Islet precursor cell (in vitro differentiated cells): ENCODE measurements at places on chromosomes 13 and 19.

- peak; percentile 96 for DNase-seq
Observed at GRCh38 chr19:49339301-49340068, 4.3 kb downstream of the CD37 start.

GRCh38 chr19:13104848-13105711 lies 2.4 kb upstream of the LYL1 start:
- no peak for DNase-seq

GRCh38 chr19:48419158-48419920 lies 25.9 kb downstream of the GRIN2D start:
- peak; percentile 75 for DNase-seq

DNA sequence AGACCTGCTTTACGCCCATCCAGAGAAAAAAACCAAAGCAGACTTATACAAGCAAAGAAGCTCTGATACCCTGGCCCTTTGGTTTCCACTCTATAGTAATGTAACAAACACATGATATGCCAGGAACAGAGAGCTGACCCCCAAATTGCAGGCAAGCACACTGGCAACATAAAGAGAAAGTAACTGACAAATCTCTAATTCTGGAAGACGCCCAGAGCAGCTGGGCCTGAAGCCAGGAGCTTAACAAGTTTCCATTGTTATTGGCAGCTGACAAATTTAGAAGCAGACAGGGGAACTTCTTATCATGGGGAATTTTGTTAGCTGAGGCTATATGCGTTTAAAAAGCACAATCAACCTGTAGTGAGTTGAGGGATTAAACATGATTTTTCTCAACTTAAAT lies 158.0 kb downstream of the DLEU7 start:
- no peak for DNase-seq

- DNase-seq = no peak
Observed at GRCh38 chr19:22617614-22618320, 16.4 kb upstream of the ZNF492 start.

DNA sequence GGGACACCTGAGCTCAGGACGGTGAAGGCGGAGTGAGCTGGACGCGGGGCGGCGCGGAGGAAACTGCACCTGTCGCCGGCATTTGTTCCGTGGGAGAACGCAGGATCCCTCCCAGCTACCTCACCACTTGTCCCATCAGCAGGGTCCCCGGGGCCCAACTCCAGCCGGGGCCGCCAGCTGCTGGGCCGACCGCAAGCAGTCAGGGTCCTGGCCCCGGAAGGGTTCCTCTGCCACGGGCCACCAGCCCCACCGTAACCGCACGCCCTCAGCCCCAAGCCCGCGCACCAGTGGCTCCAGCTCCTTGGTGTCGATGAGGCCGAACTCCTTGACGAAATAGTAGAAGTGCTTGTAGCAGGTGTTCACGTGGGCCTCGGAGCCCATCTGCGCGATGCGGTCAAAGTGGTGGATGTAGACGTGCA lies 19.6 kb downstream of the MOB3A start:
- no peak for DNase-seq

DNA sequence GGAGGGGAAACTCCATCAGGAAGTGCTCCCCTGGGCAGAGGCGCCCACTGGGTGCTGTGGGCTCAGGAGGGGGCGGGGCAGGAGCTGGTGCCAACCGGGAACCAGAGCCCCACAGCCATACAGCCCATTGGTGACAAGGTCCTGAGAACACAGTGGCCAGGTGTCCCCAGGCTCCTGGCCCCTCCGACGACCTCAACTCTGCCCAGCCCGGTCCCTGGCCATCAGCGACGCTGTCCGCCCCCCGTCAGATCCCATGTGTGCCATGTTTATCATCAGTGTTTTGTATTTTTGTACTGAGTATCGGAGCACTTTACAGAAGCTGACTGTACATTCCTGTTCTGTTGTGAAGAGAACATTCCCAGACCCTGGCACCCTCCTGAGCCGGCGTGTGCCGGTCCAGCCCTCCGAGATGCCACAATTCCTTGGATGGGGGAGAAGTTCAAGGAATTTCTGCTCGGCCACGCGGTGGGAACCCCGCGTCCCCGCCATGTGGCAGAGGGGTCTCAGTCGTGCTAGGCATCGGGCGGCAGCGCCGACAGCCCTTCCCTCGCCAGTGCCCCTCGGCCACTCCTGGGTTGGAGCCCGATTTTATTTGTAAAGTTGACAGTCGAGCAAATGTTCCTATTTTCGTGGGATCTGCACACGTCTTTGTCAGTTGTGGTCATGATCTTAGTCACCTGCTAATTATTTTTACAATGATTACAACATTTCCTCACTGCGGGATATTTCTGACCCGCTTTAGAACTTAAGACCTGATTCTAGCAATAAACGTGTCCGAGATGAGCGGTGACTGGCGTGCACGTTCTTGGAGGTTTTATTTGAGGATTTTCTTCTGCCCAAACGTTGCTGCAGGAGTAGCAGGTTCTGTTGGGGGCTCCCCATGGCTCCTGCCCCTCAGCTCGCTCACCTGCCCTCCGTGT lies 16.9 kb downstream of the PEX11G start:
- no peak for DNase-seq

DNA sequence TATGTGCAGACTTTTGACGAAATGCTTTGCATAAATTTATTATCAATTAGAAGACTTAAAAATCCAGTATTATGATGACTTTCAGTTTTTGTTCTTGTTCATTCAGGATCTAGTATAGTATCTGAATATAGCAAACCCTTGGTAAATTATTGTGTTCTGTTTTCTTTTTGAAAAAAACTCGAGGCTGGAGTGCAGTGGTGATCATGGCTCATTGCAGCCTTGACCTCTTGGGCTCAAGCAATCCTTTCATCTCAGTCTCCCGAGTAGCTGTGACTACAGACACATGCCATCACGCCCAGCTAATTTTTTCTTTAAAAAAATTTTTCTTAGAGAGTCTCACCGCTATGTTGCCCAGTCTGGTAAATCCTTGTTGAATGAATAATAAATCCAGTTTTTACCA lies 4.6 kb downstream of the FARP1 start:
- no peak for DNase-seq

DNA sequence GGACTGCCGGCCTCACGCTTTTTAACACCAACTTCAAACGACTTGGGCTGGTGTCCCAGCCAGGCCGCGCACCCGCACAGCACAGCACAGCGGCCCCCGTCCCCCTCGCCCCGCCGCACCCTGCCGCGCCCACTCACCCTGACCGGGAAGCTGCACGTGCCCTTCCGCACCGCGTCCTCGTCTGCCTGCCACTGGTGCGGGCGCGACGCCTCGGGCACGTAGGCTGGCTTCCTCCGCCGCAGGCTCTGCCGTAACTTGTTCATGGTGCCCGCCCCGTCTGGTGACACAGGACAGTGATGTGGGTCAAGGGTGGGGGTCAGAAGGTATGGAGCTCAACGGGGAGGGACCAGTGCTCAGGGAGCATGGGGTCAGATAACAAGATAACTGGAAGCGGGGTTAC lies 6.2 kb downstream of the NUMBL start:
- DNase-seq = no peak

- no peak for DNase-seq
Observed at GRCh38 chr13:44887515-44887914, 101.8 kb downstream of the NUFIP1 start.

DNA sequence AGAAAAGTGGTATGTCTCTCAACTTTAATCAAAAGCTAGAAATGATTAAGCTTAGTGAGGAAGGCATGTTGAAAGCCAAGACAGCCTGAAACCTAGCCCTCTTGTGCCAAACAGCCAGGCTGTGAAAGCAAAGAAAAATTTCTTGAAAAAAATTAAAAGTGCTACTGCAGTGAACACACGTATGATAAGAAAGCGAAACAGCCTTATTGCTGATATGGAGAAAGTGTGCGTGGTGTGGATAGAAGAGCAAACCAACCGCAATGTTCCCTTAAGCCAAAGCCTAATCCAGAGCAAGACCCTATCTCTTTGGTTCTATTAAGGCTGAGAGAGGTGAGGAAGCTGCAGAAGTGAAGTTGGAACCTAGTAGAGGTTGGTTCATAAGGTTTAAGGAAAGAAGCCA lies 96.4 kb downstream of the ZDHHC20 start:
- no peak for DNase-seq

DNA sequence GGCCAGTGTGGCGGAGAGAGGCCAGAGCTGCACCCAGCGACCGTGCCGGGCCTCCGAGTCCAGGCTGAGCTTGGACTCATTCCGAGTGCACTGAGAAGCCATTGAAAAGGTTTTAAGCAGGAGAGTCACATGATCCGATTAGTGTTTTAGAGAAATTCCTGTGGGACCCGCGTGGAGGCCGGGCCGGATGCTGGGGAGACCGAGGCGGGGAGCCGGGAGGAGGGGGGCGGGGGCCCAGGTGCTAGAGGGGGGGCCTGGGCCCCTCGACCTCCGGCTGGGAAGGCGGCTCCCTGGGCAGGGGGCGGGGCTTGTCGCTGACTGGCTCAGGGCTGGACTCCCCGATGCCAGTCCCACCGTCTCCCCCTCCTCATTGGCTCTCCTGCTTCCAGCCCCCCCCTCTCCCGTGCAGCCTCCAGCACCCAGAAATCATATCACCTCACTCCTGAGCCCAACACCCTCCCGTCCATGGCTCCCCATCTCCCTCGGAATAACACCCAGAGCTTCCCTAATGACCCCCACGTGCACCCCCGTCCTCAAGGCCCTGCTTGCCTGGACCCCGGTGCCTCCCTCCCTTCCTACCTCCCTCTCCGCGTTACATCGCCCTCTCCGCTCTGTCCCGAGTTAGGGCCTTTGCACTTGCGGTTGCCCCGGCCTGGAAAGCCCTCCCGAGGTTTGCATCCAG lies 5.2 kb upstream of the ZNF579 start:
- peak; percentile 90 for DNase-seq

GRCh38 chr13:31638577-31638976 lies 100.7 kb upstream of the RXFP2 start:
- no peak for DNase-seq

- DNase-seq = no peak
Observed at GRCh38 chr19:51507640-51508058, 6.0 kb upstream of the SIGLEC12 start.

- no peak for DNase-seq
Observed at GRCh38 chr19:49152119-49152550, 3.1 kb downstream of the HRC start.

- no peak for DNase-seq
Observed at GRCh38 chr19:16203256-16204004, 5.7 kb downstream of the AP1M1 start.

GRCh38 chr13:77580748-77581147 lies 45.2 kb downstream of the SCEL start:
- no peak for DNase-seq

- no peak for DNase-seq
Observed at GRCh38 chr19:29851769-29852521, 40.2 kb downstream of the CCNE1 start.

- peak; percentile 36 for DNase-seq
Observed at GRCh38 chr19:32186542-32187330, 158.7 kb upstream of the ZNF507 start.

- DNase-seq = no peak
Observed at GRCh38 chr19:29758863-29759262, 43.8 kb upstream of the C19orf12 start.

GRCh38 chr19:31963746-31964145 lies 381.7 kb upstream of the ZNF507 start:
- DNase-seq = no peak

GRCh38 chr19:27652281-27652680 lies 1560.7 kb downstream of the UQCRFS1 start:
- DNase-seq = no peak

GRCh38 chr13:98443800-98444325 lies 133.0 kb downstream of the STK24 start:
- DNase-seq = no peak

DNA sequence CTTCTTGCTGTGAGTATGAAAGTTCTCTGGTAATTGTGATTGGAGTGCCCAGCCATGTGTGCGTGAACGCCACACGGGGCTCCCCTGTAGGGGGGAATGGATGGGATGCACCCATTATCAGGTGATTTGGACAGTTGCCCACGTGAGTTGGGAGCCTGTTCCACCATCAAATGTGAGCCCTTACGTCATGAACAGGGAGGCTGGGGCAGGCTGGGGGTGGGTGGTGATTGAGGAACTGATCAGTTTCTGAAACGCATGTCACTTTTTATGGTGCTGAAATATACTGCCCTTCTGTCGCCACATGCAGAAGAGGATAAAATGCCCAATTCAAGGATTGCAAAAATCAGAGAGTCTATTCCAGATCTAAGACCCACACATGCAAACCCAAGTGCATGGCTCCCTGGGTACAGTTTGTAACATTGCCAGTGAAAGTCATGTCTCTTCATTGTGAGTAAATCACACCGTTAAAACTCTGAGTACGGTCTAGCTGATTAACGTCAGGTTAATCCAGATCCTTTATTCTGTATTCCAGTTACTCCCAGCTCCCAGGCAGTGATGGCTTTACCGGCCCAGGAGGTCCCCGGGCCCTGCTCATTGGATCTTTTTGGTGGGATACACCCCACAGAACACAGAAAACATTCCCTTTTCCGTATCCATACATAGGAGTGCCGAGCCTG lies 90.2 kb downstream of the RAB20 start:
- no peak for DNase-seq

DNA sequence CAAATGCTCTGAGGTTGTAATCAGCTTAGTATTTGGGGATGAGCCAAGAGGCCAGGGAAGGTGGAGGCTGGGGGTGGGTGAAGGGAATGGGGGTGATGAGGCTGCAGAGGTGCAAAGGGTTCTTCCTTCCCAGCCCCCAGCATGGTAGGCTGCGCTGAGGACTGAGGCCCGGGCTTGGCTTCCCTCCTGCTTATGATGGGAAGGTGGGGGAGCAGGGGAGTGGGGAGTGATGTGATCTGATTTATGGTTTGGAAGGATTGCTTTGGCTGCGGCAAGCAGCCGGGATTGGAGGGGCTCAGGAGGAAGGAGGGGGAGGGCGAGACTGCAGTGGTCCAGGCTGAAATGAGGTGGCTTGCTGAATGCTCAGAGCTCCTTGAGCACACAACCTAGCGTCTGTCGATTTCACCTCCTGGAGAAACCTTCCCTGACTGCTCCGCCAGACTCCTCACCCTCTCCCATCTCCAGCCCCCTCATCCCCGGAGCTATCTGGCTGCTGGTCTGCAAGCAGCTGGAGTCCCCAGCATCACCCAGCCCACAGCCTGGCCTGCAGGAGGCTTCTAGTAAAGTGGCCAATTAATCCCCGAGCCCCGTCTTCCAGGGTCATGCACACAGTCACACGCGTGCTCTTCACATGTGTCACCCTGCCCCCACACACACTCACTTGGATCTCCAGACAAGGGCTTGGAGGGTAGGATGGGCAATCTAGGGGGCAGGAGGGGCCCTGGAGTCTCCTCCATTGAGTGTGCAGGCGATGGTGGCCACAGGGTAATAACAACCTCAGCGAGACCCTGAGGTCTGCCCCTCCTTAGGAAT lies 757 bp upstream of the CLEC11A start:
- peak; percentile 53 for DNase-seq

- DNase-seq = no peak
Observed at GRCh38 chr13:62377838-62378237, 962.2 kb upstream of the PCDH20 start.

- no peak for DNase-seq
Observed at GRCh38 chr13:69168436-69168835, 939.2 kb upstream of the ATXN8OS start.

GRCh38 chr13:25231517-25231916 lies 55.8 kb downstream of the MTMR6 start:
- DNase-seq = peak; percentile 19
